ENCODE measurements at places on chromosomes 5 and 9.

DNA sequence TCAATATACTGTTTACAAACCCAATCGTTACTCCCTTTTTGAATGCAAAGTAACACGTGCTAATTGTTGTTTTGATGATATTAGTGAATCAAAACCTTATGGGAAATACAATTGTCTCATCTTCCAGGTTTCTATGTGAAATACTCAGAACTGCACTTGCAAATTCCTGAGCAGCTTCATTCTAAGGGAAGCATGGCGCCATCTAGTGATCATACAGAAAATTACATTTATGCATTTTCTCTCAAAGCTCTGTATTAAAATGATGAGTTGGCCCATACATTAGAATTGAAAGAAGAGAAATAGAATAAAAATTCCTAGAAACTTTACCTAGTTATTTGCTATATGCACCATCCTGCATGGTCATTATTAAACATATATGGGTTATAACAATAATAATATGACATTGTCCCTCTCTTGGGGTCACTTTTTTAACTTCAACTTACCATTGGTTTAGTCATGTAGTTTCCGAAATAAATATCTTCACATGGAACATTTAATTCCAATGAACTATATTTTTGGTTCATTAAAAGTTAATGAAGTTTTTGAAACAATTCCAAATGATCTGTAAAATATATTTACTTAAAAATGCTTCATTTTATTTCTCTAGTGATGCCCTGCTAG lies 220.0 kb downstream of the PDE4D start:
- DNase-seq: peak; percentile 73

DNA sequence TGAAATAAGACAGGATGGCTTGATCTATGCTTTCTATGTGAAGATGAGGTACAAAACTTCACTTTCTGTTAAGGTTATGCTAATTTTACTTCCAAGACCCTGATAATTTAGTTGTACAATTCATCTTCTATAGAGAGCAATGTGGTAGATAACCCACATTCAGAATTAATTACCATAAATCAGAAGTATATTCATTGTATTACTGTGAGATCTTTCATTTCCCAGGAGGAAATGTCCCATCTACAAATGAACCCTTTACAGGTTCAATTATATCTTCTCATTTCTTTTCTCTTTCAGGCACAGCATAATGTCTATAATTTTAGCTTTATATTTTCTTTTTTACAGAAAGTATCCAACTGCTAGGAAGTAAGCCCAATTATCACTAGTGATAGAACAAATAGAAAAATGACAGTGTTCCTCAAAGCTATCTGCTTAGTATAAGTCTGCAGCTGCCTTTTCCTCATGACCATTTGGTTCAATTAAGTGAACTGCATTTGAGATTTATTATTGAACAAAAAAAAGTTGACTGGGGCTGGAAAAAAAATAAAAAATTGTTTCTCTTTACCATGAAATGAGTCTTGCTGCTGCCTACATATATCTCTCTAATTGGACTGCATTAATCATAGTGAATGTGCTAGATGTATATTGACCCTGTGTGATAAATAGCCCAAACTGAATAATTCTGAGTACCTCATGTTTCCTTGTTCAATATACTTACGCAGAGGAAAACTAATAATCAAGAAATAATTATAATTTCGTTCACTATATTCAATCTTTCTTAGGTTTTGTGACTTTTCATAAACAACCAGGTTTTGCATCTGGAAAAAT lies 1329.4 kb downstream of the PTPRD start:
- DNase-seq: no peak

DNA sequence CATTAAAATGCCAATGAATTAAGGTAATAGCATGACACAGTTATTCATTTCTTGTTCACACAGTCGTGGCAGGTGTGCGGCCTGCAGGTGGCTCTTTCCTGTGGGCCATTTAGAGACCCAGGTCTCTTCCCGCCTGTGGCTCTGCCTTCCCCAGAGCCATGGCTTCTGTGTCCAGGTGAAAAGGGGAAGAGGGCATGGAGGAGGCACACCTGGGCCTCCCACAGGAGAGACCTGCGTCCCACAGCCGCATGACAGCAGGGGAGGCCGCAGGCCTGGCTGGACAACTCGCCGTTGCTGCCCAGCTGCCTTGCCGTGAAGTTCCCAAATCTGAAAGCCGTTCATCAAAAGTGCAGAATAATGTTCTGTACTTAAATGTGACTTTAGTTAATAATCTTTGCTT lies 14.4 kb upstream of the PLEKHG4B start:
- DNase-seq: no peak

- peak; percentile 46 for DNase-seq
Observed at GRCh38 chr5:132821791-132822190, 8.7 kb downstream of the SHROOM1 start.

DNA sequence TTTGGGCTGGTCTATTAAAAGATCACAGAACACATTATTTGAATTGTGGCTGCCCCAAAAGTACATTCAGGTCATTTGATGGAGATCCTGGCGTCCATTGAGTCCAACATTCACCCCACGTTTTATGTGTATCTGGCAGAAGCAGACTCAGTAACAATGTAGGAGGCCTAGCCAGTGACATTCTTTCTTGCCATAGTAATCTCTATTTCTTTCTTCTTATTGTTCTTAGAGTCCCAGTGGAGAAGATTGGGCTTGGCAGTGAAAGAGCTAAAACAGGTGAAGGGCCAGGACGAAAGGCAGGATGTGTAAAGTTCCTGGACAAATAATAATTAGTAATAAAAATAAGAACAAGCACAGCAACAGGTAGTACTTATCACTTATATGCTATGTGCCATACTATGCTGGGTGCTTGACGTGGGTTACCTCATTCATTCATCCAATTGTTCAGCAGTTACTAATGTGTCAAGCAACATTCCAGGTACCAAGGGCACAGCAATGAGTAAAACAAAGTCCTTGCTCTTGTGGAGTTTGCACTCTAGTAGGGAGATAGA lies 12.6 kb upstream of the ANKH start:
- no peak for DNase-seq

- DNase-seq: no peak
Observed at GRCh38 chr9:82560457-82560904, 502.5 kb downstream of the RASEF start.

GRCh38 chr9:3181049-3181953 lies 337.4 kb upstream of the PUM3 start:
- peak; percentile 8 for DNase-seq

DNA sequence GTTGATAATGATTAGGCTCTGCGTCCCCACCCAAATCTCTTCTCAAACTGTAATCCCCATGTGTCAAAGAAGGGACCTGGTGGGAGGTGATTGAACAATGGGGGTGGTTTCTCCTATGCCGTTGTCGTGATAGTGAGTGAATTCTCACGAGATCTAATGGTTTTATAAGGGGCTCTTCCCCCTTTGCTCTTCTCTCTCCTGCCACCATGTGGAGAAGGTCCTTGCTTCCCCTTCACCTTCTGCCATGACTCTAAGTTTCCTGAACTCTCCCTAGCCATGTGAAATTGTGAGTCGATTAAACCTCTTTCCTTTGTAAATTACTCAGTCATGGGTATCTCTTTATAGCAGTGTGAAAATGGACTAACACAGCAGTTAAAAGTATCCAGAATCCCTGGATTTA lies 715.2 kb upstream of the DMAC1 start:
- no peak for DNase-seq
